ENCODE measurements at places on chromosomes 16 and 17.

DNA sequence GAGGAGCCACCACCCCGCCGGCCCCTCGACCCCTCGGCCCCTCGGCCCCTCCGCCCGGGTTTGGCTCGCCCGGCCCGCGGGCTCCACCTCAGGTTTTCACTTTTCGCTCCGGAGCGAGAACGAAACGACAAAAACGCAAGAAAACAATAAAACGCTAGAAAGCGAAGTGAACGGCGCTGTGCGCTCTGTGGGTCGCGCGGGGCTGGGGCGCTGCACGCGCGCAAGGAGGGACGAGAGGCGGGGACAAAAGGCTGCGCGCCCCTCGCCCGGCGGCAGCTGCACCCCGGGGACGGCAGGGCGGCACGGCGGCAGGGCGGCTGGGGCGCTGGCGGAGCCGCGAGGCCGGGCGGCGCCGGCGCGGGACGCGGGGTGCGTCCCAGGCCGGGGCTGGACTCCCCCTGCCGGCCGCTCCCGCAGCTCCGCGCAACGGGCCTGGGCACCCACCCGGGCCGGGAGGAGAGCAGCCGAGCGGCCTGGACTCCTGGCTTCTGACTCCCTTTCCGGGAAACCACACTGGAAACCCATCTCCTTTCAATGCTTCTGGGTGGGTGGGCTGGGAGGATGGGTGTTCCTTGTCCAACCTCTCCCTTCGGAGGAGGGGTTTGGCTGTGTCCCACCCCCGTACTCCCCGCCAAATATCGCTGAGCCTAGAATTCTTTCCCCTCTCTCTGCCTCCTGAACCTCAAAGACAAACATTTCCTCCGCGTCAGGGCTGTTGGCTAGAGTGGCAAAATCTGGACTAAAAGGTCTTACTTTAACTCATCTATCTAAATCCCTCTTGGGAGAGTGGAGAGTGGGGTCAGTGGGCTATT lies 9.9 kb downstream of the TBX2 start:
- no peak for DNase-seq

DNA sequence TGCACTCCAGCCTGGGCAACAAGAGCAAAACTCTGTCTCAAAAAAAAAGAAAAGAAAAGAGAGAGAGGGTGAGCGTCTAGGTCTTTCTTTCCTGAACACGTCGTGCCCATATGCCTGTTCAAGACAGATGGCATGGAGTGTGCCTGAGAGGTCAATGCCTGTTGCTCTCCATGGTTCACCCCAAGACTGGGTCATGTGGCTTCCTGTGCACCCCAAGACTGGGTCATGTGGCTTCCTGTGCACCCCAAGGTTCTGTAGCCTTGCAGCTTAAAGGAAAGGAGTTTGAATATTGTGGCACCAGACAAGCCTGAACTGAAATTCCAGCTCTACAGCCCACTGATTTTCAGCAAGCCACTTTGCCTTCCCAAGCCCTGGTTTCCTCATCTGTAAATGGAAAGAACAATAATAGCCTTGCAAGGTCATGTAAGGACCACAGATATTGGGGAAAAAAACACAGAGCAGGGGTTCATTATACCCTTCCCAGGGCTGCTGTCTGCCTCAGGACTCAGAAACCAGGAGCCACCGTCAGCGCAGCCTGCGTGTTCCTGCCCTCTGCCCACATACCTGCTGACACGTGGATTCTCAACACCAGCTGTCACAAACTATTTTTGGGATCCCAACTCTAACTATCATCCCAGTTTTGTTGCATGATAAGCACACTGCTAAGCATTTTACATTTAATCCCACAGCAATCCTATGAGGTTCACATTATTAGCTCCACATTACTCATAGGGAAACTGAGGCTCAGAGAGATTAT lies 18.0 kb upstream of the NAGS start:
- DNase-seq, result no peak

DNA sequence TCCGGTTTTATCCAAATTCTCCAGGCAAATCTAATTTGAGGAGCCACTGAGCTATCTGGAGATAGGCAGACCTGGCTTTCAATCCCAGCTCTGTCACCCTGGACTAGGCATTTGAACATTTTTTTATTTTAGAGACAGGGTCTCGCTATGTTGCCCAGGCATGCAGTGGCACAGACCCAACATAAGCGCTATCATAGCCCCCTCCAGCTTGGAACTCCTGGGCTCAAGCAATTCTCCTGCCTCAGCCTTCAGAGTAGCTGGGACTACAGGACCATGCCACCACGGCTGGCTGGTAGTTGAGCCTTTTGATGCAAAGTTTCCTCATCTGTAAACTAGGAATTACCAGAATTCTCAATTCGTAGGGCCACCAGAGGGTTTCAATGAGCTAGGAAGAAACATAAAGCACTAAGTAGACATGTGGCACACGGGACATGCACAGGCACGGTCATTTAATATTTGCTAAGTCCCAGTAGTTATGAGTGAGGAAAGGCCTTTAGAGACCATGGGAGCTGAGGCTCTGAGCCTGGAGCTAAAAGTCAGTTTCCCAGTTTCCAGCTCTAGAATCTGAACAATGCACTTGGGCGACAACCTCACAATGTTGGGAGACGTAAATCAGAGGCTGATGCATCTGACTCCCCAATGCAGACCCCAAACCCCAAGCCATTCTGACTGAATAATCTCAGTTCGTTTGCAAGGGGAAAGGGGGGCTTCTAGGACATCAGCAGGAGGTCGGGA lies 1.1 kb downstream of the ELOB start:
- DNase-seq, result no peak

DNA sequence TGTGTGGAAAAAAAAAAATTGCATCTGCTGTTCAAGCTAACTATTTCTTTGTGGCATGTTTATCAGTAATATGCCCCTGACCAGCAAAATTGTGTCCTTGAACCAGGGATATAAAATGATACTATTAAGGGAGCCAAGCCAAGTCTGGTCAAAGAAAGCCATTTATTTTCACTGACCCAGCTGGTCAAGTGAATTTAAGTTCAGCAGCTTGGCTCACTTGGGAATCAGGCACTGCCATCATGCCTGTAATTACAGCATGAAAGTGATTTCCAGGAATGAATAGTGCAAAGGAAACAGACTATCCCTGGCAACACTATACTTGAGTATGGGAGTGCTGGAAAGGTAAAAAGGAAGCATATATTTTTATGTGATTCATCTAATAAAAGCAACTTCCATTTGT lies 934.6 kb upstream of the CDH8 start:
- DNase-seq, result no peak

DNA sequence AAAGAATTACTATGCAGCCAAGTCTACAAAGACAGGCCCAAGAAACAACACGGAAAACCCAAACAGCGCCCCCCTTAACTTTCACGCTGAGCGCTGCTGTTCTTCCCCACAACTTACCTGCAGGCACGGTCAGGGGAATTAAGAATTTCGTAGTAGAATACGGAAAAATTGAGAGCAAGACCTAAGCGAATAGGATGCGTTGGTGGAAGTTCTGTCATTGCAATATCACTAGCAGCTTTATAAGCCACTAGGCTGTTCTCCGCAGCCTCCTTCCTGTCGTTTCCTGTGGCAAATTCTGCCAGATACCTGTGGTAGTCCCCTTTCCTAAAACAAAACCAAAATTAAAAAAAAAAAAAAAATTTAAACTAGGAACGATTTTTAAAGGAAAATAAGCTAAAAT lies 39.0 kb downstream of the YWHAE start:
- DNase-seq, result no peak

GRCh38 chr17:70074956-70075355 lies at the start of gene KCNJ16:
TSS of gene KCNJ16 (plus strand) at chr17:70075225. CDS start at chr17:70132088, 56,863 bp downstream.
- no peak for DNase-seq

DNA sequence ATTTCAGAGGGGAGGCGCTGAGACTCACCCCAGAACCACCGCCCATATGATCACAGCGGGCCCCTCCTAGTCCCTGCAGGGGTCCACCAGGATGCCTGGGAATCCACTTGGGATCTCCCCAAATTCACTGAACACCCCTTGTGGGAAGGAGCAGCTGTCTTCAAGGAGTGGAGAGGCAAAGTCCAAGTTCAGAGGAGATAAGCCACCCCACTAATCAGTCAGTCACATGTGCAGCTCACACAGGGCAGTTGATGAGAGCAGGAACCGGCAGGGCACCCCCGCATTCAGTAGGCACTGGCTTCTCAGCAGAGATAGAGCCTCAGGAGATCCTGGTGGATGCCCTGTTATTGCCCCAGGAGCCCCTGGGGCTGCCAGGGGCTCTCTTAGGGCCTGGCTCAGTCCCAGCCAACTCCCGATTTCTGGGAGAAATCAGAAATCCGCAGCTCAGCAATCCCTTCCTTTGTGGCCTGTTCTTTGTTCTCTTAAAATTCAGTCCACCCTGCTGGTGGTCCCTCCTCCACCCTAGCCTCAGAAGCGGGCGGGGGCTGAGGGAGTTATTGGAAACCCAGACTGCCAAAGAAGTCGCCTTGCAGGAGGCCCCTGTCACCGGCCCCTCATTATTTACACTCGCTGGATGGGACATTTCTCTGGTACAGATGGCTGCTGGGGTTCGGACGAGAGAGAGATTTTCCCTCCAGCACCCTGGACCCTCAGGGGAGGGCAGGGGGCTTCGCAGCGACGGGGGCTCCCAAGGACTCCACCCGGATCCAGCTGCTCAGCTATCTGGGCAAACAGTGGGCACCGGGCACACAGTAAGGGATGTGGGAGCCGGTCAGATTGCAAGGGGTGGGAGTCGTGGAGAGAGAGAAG lies 1.8 kb downstream of the CDC42EP4 start:
- no peak for DNase-seq

DNA sequence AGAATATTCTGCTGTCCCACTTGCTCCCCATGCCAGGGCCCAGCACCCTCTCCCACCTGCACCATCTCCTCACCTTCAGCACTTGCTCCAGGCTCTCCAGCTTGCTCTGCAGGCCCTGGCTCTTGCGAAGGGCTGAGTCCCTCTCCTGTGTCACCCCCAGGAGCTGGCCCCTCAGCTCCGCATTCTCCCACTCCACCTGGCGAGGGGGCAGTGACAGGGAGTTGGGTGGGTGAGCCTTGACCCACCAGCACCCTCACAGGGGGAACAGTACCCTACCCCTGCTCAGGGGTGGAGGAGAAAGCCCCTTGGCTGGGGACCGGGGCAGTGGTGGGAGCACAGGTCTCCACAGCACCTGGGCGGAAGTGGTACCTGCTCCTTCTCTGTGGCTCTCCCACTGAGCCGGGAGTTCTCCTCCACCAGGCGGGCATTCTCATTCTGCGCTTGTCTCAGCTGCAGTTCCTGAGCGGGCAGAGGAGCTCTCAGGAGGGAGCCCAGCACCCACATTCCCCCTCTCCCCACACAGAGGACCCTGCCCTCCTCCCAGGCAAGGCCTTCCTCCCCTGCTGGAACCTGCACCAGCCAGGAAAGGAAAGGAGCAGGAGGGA lies 5.9 kb downstream of the TSPOAP1 start:
- DNase-seq, result no peak
